Hypothalamus (tissue), 51 donors: ENCODE measurements at places on chromosomes 7 and 10.

DNA sequence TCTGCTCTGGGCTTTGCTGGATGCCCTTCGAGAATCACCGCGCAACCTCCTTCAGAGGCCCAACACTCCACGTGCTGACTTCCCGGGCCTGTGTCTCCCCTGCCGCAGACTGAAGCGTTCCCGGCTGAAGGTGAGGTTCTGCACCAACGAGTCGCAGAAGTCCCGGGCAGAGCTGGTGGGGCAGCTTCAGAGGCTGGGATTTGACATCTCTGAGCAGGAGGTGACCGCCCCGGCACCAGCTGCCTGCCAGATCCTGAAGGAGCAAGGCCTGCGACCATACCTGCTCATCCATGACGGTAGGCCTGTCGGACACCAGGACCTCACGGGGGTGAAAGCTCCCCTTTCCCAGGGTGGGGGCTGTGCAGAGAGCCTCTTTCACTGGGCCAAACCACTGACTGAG lies 22.4 kb downstream of the LHPP start:
- no peak for DNase-seq

DNA sequence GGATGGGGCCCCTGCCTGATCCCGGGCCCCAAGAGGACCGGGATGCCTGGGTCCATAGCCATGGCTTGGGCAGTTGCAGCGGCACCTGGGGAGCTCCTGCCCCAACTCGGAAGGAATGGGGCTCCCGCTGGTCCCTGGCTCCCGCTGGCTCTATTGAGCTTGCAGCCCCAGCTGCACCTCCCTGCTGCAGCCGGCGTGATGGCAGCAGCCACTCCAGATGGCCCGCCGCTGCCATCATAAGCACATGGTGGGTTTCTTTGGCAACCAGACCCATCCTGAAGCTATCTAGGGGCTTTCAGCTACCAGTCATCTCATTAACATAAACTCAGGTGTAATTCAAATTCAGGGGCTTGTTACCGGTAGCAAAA lies 11.1 kb upstream of the DNMBP start:
- no peak for DNase-seq

- no peak for DNase-seq
Observed at GRCh38 chr7:26429168-26429567, 137.5 kb downstream of the SNX10 start.

DNA sequence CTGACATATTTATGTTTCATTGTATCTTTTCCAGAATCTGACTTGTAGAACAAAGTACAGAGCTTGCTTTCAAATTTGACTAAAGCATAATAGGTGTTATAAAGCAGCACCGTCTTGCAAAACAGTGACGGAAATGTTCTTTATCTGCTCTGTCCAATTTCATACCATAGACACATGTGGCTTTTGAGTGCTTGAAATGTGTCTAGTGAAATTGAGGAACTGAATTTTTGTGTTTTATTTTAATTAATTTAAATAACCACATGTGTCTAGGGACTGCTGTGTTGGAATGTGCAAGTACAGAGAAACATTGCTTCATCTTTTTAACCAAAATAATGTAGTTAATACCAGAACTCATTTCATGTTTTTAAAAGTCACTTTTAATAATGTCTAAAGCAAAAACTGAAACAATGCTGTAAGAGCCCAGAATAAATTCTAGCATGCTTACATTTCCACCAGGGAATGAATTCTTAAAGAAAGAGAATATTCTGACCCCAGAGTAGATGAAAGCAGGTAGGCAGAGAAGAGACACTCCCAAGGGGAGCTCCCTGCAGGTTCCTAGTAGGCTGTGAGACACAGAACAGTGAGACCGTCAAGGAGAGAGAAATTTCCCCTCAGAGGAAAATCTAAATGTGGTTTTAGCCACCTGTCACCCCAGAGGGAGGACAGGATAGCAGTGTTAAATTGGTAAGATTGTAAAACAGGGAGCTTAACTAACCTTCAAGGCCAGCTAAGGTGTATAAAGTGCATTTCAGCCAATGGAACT lies 175.3 kb upstream of the KMT2E start:
- no peak for DNase-seq

DNA sequence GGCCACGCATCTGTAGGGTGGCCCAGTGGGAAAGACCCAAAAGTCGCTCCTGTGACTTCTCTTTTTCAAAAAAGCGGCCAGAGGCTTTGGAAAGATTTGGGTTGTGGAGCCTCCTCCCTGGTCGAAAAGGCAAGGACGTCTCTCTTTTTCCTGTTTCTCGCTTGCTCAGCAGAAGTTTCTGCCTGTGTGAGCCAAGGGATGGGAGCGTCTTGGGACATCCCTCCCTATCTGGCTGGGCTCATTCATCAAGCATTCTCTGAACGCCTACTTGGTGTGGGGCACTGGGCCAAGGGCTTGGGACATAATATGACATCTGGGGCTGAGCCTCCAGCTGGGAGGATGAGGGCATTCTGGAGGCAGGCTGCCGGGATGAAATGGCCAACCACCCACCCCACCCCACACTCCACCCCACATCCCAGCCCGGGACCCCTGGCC lies 120.9 kb downstream of the C10orf105 start:
- DNase-seq = peak; percentile 51

- DNase-seq = no peak
Observed at GRCh38 chr7:7005303-7005702, 177.0 kb upstream of the C1GALT1 start.

GRCh38 chr7:4740796-4741195 lies 34.6 kb upstream of the AP5Z1 start:
- DNase-seq = no peak

DNA sequence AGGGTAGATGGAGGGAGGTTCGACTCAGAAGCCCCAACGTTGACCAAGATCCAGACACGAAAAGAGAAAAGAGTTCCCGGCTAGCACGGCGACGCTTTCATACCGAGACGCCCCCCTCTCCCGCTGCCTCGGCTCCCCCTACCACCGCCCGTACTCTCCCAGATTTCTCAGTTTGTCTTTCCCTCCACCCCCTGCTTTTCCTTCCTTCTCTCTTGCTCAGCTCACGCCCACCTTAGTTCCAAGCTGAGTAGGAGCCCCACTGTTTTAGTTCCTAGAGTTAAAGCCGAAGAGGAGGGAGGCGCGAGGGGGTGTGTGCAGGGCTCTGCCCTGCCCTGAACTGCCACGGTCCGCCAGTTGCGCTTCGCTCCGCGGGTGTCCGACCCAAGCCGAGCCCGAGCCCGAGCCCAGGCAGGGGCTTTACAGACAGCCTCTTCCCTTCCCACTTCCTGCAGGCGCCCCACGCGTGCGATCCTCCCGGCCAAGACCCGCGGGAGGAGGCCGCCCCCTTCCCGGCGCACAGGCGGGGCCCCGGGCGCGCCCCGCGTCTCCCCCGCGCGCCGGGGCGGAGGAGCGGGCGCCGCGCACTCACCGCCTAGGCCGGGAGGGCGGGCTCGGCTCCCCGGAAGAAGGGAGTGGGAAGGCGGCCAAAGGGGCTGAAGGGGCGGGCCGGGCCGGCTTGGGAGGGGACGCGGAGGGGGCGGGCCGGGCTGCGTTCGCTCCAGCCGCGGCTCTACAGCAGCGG lies at the start of gene EPHB6:
Gene EPHB6 (plus strand): TSS at position 705 of the 742 bp plus-strand sequence. CDS start 8,152 bp downstream, outside the sequence.
- DNase-seq = peak; percentile 62

- no peak for DNase-seq
Observed at GRCh38 chr7:133863362-133864061, 263.6 kb upstream of the LRGUK start.

DNA sequence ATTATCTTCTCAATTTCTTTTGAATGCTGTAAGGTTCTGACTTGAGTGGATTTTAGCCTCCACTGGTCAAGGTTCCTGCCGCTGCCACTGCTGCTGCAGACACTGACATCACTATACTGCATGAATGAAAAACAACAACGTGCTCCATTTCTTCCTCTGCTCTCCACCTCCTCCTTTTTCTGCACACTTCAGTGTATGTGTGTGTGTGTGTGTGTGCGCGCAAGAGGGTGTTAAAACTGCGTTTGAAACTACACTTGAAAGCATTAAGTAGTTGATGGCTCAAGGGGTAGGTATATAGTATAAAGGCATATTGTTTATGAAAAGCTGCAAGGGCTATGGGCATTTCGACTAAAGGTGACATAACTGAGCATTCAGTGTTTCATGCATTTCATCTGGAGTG lies 3.5 kb downstream of the GLCCI1 start:
- peak; percentile 22 for DNase-seq

DNA sequence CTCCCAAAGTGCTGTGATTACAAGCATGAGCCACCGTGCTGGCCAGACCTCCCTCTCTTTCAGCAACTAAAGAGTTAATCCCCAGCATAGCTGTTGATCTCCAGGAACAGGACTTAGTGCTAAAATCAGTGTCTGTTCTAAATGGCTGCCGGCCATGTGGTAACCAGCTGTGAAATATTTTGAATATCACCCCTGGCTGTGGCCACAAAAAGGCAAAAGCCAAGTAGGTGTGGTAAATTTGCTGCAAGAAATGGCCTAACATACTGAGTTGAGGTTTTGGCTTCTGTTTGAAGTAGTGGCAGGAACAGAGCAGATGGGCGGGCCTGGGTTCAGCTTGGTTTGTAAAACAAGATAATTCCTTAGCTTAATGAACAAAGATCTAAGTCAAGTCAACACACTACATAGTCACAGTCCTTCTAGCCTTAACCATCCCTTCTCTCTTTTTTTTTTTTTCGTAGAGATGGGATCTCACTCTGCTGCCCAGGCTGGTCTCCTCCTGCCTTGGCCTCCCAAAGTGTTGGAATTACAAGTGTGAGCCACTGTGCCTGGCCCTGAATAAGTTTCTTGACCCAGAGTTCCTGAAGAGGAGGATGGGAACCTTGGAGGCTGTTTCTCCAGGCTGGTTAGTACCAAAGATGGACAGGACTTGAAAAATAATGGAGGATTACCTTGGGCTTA lies 22.7 kb upstream of the AGFG2 start:
- DNase-seq = no peak

GRCh38 chr10:679556-679955 lies 9.9 kb downstream of the DIP2C start:
- DNase-seq = no peak

GRCh38 chr7:50660040-50660829 lies 95.0 kb upstream of the DDC start:
- no peak for DNase-seq

DNA sequence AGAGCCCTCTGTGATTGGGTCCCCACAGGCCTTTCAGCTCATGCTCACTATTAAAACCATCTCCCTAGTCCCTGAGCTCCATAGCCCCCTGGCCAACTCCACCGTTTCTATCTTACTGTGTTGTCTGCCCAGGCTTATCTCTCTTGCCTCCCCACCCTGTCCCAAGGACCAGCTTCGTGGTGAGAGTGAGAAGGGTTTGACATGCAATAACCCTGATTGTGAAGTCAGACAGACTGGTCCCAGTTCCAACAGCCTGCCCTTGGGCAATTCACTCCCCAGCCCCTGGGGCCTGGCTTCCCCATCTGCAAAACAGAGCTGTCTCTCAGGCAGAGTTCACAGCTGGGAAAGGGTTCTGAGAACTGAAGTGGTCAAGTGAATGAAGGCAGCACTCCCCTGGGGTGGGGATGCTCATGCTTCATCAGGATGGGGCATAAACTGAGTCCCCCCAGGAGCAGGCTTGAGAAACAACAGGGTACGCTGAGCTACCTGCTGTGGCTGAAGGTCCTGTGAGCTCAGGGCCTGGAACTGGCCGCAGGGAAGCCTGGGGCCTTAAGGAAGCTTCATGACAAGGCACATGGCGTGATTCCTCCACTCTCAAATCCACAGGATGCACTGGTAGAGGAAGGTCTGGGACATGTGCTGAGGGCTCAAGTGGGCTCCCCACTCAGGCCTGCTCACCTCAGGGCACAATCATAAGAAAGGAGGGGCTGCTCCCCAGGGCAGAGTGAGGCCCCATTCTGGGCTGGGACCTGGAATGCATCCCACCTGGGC lies 1.8 kb upstream of the PPIF start:
- DNase-seq = no peak

- DNase-seq = peak; percentile 31
Observed at GRCh38 chr10:110363572-110364411, 59.1 kb upstream of the SMNDC1 start.

GRCh38 chr7:67019562-67020390 lies 23.1 kb downstream of the TYW1 start:
- DNase-seq = no peak

DNA sequence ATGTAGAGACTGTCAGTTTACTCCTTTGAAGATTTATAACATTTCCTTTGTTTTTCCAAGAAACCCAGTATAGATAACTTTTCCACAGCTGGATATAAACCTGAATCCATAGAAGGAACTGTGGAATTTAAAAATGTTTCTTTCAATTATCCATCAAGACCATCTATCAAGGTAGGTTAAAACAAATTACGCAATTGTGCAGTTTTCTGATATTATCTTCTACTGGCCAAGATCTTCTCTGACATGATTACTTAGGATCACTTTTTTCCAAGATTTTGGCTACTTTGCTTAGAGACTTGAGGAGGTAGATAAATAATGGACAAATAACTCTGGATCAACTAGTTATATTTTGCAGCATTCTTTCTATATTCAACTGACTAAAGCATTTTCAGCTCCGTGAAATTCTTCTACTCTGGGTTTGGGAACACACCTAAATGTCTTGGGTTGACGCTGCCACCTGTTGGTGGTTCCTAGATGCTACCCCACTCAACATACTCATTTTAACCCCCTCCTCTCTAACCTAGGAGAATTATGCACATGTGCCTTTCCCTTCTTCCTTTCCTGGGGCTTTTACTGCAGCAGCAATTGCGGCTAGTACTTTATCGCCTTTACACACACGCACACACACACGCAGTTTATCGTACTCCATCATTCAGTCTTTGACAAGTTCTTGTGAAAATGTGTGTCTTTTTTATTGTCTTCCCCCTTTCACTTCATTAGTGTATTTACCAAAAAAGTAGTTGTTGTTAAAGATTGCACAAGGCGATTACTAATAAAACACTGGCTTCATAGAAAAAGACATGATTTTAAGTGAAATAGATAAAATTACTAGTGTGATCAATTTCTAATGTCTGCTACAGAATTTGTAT lies 32.7 kb downstream of the ABCB5 start:
- DNase-seq = no peak

GRCh38 chr7:29042824-29043231 lies 84.7 kb upstream of the TRIL start:
- DNase-seq = no peak

DNA sequence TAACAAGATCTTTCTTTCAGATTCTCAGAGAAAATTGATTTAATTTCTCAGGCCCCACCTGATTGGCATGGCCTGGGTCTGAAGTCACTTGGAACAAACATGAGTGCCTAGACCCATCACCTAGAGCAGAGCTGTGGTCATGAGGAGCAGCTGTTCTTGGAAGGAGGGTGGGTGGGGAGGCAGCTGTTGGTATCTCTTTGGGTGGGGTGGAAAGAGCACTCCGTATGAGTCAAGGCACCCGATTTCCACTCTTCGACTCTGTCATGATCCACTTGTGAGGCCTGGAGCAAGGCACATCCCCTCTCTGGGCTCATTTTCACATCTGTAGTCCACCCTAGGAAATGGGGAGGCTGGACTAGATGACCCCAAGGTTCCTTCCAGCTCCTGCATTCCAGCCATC lies 156.7 kb downstream of the C10orf105 start:
- DNase-seq = no peak

GRCh38 chr7:143258831-143259230 lies 4.4 kb upstream of the GSTK1 start:
- DNase-seq = no peak

GRCh38 chr7:91267171-91267955 lies 3.1 kb downstream of the FZD1 start:
- DNase-seq = no peak
